Lung microvascular endothelial cell (primary cell): ENCODE measurements at places on chromosomes 2 and 18.

DNA sequence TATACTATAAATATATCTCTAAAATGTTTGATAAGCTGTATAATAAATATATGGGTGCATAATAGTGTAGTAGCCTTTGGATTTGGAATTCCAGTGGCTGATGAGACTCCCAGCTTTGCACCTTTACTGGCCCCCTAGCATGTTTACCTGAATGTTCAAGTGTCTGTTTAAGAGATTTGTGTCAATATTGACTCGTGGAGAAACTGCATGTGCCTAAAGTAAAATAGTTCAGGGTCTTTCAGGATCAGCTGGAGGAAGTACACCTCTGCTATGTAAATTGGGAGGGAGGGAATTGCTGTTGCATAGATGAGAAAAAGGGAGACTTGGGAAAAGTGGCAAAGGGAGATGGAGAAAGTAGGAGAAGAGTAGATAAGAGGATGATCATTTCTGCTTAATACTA, 23.9 kb downstream of the ME2 start:
- DNase-seq, result no peak

DNA sequence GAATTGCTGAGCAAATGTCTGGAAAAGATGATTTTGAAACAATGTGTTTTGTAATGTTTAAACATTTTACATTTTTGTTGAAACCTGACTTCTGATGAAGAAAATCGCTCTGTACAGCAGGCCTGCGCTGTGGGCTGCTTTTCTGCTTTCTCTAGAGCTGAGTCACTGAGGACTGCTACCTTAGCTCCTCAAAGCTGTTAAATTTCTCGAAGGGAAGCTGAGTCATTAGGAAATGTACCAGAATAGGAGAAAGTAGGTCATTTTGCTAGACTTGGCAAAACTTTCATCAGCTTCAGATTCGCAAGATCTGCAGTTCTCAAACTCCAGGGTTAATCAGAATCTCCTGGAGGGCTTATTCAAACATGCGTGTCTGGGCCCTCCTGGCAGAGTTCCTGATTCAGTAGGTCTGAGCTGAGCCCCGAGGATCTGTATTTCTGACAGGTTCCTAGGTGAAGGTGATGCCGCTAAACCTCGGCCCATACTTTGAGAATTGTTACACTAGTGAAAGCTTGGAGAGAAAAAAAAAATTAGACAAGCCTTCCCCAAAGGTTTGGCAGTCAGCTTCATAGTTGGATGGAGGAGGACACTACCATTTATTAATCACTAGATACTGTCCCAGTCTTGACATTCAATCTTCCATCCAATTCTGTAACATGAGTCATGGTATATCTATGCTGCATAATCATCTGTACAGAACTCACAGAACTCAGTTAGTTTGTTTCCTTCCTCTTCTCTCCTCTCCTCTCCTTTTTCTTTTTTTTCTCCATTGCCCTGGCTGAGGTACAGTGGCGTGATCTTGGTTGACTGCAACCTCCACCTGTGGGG, 297.6 kb downstream of the PARD3B start:
- peak; percentile 16 for DNase-seq

DNA sequence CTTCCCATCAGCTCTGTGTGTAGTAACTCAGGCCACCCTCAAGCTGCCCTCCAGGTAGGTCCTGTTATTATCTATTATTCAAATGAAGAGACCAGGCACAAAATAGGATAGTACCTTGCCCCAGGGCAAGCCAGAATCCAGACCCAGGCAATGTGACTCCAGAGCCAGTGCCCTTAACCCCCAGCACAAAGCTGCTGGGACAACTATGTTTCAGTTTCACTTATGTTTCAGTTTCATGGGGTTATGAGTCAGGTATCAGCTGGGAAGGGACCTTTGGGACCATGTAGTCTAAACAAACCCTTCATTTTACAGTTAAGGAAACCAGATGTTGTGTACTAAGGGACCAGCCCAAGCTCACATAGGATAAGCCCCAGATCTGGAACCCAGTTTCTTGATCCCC, 10.0 kb downstream of the HK2 start:
- DNase-seq, result peak; percentile 77

- no peak for DNase-seq
Measured at GRCh38 chr18:44729631-44730101, 49.0 kb downstream of the SETBP1 start.

DNA sequence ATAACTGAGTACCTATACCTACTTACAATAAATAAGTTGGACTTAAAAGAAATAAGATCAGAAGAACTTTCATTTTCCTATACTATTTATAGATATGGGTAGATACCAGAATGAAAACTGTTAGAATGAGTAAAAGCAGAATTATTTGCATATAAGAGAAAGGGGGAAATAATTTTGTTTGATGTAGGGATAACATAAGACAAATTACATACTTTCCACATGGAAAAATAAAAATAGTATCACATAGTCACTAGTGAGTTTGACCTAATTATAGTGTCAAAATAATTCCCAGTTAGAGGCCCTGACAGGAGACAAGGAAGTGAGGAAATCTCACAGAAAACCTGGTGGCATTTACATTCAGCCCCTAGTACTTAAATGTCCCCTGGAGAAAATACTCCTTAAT, 28.6 kb downstream of the KCMF1 start:
- DNase-seq, result no peak

GRCh38 chr2:234388591-234388990, 108.3 kb downstream of the ARL4C start:
- no peak for DNase-seq

DNA sequence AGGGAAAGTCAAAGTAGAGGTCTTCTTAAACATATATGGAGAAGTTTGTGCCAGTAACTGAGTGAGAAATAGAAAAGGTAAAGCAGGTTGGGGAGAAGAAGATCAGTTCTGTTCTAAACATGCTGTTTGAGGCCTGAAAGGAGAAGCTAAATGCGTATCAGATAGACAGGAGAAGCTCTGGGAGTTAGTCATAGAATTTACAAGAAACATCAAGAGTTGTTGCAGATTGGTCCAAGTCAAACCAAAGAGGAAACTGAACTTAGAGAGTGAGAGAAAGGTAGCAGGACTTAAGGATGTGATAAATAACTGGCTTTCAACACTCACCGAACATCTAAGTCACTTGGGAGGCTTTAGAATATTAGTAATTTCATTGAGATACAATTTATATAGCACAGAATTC, 29.2 kb upstream of the CERS6 start:
- no peak for DNase-seq

GRCh38 chr18:13680612-13681011, 45.7 kb downstream of the FAM210A start:
- peak; percentile 42 for DNase-seq

DNA sequence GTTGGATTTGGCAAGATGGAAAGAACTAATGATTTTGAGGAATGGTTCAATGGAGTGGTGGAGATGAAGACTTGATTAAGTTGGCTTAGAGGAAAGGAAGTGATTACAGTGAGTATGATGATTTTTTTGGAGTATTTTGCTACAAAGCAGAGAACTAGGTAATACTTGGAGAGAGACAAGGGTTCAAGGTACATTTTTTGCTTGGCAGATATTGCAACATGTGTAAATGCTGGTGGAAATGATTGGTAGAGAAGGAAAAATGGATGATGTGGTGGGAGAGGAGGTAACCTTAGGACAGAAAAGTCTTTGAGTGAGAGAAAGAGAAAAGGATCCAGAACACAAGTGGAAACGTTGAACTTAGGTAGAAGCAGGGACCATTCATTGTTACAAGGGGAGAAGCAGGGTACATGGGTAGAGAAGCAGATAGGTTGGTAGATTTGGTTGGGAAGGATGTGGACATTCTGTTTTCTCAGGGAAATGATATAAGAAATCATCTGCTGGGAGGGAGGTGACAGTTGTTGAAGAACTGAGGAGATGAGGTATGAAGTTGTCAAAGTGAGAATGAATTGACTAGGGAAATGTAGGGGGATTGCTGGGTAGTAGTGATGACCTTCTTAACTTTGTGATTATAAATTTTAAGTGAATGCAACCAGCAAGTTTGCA, 6.5 kb downstream of the EHBP1 start:
- DNase-seq, result no peak

DNA sequence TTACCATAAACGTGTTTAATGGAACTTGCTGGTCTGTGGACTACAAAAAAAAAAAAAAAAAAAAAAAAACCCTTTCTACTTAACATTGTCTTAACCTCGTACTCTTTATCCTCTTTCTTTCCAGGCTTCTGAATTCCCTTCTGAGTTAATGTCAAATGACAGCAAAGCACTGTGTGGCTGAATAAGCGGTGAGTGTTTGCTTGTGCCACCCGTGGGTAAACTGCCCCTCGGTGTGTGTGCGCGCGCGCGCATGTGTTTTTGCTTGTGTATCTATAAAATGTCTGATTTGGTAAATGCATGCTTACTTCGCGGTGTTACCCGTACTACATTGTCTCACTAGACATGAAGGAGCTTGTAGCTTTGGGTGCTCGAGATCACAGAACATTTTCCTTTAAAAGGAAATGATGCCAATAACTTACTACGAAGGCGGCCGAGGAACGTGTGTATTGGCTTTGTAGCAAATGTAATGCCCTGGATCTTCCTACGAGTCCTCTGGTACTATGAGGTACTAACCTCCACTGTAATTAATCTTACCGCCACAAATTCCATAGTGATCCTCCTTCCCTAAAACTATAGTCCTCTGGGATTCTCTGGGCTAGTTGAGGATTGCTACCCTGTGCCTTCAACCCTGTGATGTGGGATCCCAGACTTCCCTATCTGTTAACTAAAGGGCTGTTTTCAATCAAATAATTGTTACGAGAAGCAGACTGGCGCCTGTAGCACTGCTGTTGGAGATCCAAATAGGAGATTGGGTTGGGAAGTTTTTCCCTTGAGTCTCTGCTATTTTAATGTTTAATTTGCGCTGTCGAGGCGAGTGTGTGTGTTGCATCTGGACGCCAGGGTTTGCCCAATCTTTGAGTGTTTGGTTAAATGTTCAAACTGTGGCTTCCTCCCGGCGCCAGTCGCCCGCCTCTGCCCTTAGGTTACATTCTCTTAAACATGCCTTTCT, 1.1 kb downstream of the ID2 start:
- DNase-seq, result peak; percentile 53

- DNase-seq, result no peak
Measured at GRCh38 chr2:885230-886071, 65.2 kb upstream of the SNTG2 start.

DNA sequence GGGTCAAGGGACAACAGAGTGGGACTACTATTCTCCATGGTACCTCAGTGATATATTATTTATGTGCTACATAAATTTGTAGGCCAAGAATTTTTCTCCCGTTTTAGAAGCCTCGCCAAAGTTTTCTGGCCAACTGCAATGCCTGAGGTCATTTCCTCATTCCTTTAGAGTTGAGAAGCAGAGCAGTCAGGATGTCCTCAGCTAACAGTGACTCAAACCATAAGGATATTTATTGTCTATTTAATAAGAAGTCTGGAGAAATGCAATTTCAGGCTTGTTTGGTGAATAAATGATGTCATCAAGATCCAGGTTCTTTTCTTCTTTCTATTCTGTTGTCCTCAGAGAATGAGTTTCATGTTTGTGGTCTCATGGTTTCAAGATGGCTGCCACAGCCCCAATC, 91.0 kb downstream of the ADCYAP1 start:
- DNase-seq, result peak; percentile 6

- no peak for DNase-seq
Measured at GRCh38 chr2:143357966-143358365, 228.7 kb downstream of the ARHGAP15 start.

GRCh38 chr2:46377101-46377581, 79.9 kb downstream of the EPAS1 start:
- no peak for DNase-seq

DNA sequence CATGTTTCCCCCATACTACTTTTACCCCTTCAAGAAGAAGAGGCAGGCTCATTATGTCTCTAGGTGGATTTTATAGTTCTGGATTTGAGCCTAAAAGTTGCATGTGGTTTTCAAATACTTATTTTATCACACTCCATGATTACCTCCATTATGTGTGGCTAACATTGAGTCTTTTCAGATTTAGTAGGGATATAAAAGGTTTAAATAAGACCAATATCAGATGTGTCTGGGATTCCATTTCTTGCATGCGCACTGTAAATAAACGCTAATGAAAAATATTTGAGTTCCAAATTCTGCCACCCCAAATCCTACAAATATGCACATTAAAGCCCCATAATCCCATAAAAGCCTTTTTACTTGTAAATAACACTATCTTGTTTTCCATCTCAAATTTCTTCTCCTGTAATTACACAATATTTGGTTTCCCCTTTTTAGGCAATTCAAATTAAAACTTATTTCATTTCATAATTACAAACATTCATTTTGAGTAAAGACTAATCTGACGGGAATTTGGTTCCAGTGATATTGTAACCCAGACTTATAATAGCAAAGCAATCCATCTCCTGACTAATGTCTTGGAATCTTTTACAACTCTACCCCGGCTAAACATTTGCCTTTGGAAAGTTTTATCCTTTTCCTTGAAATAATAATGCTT, 600.0 kb downstream of the SLC4A3 start:
- no peak for DNase-seq

DNA sequence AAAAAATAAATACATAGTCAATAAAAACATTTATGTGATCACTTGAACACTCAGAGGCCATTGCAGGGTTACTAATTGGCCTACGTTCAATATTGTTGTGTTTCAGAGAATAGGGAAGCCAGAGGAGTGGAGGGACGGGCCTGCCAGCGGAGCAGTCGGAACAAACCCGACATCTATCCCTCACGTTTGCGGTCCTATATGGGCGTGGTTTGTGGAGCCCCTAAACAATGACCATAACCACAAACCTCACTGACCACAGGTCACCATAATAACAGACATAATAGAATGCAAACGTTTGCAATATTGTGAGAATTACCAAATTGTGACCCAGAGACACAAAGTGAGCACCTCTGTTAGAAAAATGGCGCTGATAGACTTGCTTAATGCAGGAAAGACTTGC, 19.5 kb upstream of the ZNF516 start:
- DNase-seq, result no peak

DNA sequence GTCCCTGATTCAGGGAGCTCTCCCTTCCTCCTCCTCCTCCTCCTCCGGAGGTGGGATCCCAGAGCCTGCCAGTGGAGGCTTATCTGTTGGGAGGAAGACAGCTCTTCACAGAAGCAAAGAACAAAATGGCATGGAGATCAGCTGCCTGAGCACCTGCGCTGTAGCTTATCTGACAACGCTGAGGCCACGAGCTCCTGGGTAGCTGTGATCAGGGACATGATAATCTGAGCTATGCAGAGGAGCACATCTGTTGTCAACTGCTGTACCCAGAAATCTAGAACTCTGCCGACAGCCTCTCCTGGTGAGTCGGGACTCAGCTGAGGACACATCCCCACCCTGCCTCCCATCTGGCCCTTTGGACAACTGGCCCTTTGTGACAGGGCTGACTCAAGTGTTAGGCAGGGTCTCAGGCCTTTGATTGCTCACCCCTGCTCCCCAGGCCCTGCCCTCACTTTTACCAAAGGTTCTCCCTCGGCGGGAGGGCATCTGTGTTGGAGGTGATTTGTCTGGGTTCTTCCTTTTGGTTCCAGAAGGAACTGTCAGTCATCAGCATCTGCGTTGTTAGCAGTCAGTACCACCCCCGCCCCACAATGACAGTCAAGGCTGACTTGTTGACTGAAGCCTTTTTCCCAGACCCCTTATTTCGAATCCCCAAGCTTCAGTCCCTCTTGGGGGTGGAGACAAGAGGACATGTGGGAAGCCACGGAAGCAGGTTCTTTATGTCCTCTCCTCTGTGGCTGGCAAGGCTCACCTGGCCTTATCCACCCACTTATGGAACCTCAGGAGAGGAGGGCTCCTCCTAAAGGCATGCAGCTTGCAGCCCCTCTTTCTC, 5.9 kb upstream of the CNNM3 start:
- no peak for DNase-seq

- DNase-seq, result no peak
Measured at GRCh38 chr18:23398401-23398800, 54.7 kb upstream of the RIOK3 start.
